ENCODE measurements at places on chromosomes 3 and 15. TPM values are rescaled to one million over a fixed set of nuclear protein-coding genes. Genes with fewer than 3 reads are reported as not detected.

ST8SIA2 gene
- 1.6 TPM for total RNA-seq

FOXB1 gene
- total RNA-seq: not detected

GPR27 gene
- total RNA-seq: 0.19 TPM

APH1B gene
- total RNA-seq: 17.8 TPM

KBTBD13 gene
- not detected for total RNA-seq

IQSEC1 gene
- total RNA-seq: 57.1 TPM

DNA sequence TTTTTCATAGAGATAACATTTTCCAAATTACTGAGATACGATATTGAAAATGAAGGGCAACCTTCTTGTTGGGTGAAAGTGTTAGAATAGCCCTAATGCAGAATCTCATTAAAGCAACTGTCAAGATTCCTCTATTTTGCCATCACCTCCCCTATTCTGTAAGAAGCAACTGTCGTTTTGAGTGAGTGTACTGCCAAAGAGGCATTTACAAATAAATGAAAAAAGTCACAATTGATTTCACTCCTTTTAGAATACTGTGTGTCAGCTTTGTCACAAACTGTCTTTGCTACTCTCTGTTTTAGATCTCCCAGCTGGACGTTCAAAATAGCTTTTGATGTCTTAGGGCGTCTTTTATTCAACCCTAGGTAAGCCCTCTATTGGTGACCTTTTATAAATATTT, 322.8 kb upstream of the NAALADL2 start:
- DNase-seq: no peak

- no peak for DNase-seq
These were observed 353.9 kb downstream of the CHL1 start for GRCh38 chr3:550471-550870.

- DNase-seq: no peak
These were observed 104.8 kb downstream of the ETFA start for GRCh38 chr15:76206325-76206976.

- DNase-seq: no peak
These were observed 14.4 kb downstream of the ALDH1L1 start for GRCh38 chr3:126166009-126166408.

- no peak for DNase-seq
These were observed 216.3 kb downstream of the RPLP1 start for GRCh38 chr15:69668963-69669362.

- no peak for DNase-seq
These were observed 4.2 kb upstream of the MEIS2 start for GRCh38 chr15:37104424-37104981.

DNA sequence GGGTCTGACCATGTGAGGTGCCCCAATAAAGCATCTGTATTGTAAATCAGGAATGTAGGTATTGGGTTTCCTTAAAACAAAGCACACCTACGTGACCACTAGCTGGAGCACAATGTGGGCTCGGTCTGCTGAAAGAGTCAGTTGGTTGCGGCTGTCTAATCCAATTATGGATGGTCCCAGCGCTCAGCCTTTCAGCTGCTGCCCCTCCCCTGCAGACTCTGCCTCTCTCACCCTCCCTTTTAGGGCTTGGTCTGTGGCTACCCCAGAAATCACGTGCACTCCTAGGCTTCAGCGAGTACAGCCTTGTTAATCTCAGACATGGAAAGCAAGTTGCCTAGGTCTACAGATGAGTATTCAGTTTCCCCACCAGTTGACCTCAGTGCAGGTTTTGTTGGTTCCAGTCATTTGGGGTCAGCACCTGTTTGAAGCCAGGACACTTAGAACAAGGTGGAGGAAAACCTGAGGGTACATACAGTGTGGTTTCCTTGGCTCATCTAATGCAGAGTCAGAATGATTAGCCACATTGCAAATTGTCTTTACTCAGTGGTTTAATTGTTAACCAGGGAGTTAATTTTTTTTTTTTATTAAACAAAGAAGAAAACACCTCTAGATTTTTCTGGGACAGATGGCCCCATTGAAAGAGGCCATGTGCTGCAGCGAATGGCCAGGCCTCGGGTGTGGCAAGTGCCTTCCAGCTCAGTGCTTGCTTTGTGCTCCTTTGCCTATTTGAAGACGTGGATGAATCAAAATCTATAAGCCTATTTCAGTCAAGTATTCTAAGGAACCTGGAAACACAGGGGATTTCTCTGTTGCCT, 137.7 kb downstream of the IGF1R start:
- no peak for DNase-seq

Data from glomerular endothelial cell (primary cell).